Esophagus squamous epithelium (tissue), 5 donors: ENCODE measurements at places on chromosomes 1 and 21. TPM values are rescaled to one million over a fixed set of nuclear protein-coding genes. Genes with fewer than 3 reads are reported as not detected.

GRCh38 chr1:34825455-34826091, 32.8 kb downstream of the GJA4 start:
- H3K36me3 ChIP-seq: no peaks in the 10 kb centered on the region
- H3K27me3 ChIP-seq: no peaks in the 10 kb centered on the region
- peaks cover 9% of the 10 kb centered on the region for H3K4me1 ChIP-seq
- no peak for DNase-seq

- no peak for DNase-seq
- H3K36me3 ChIP-seq: no peaks in the 10 kb centered on the region
- peaks cover 10% of the 10 kb centered on the region for H3K4me1 ChIP-seq
- no peak overlapping the region for H3K27ac ChIP-seq
- no peak overlapping the region for H3K4me3 ChIP-seq
Observed at GRCh38 chr1:7265771-7266371, 480.6 kb downstream of the CAMTA1 start.

- no peaks in the 10 kb centered on the region for H3K36me3 ChIP-seq
- DNase-seq: no peak
- no peak overlapping the region for H3K4me3 ChIP-seq
- H3K4me1 ChIP-seq: no peaks in the 10 kb centered on the region
- H3K27me3 ChIP-seq: no peaks in the 10 kb centered on the region
- H3K27ac ChIP-seq: no peak overlapping the region
Observed at GRCh38 chr1:33635336-33636012, 163.0 kb downstream of the ZSCAN20 start.

DNA sequence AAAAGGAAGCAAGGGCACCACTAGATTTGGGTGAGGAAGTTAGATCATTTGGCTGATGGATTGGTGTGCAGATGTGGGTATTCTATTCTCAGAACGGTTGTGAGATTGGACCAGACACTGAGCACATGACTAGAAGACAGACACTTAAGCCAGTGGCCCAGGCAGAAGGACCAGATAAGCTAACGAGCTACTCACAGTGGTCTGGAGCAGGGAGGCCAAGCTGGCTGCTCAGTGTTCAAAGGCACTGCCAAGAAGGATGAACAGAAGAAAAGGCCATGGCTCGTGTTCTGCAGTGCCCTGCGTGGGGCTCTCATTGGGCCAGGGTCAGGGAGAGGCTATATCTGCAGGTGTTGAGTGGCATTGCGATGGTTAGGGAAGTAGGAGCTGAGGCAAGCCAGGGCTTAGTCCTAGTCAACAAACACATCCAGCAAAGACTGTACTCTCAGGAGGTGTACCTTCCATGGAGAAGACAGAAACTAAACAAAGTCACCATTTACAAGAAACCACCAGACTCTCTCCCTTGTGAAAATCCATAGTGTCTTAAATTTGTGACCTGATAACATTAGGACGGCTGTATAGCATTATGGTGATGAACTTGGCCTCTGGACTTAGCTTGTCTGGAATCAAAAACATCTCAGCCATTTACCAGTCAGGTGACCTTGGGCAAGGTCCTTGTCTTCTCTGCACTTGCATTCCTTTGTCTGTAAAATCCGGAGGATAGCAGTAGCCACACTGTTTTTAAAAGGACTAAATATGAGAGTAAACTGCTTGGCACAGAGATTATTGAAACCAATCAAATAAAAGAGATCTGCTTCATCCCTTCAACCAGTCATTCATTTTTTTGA, 274.5 kb downstream of the SIPA1L2 start:
- H3K27me3 ChIP-seq: no peaks in the 10 kb centered on the region
- H3K4me1 ChIP-seq: peaks cover 4% of the 10 kb centered on the region
- H3K36me3 ChIP-seq: no peaks in the 10 kb centered on the region
- H3K27ac ChIP-seq: no peak overlapping the region
- DNase-seq: no peak

DNA sequence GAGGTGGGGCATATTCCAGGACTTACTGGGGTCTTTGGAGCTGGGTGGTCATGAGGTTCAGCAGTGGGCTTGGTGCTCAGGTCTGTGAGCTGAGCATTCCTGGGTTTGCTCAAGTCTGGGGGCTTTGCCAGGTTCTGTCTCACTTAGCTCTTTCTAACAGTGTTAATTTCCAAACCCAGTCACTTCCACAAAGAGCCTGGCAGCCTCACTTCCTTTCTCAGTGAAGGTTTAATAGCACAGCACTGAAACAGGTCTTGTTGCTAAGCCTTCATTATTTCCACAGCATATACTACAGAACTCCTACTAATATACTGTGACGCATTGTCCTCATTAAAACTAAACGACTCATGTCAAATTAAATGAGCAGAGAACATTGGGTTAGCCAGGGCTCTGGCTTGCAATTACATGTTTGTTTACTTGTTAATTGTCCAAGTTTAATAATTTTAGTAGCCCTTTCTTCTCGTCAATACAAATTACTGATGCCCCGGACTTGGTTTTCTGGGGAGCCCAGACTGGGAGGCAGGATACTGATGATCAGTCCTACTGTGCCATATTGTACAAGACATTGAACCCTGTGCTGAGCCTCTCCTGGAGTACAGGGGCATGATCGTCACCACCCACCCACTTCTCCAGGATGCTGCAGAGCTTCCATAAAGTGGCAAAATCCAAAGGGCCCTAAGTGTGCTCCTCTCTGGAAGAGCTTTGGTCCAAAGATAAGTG, 170.7 kb downstream of the IER5 start:
- H3K4me1 ChIP-seq: no peaks in the 10 kb centered on the region
- no peak overlapping the region for H3K27ac ChIP-seq
- H3K27me3 ChIP-seq: peaks cover 63% of the 10 kb centered on the region
- no peaks in the 10 kb centered on the region for H3K36me3 ChIP-seq
- DNase-seq: no peak

BEST4 gene
- total RNA-seq: not detected

PCSK9 gene
- total RNA-seq: 7.1 TPM

MTF1 gene
- 6.3 TPM for total RNA-seq

SHE gene
- total RNA-seq: 0.88 TPM
